Activated naive CD4-positive, alpha-beta T cell treated with anti-CD3 and anti-CD28 coated beads for 36 hours (primary cell): ENCODE measurements at places on chromosomes 1 and 21. TPM values are rescaled to one million over a fixed set of nuclear protein-coding genes. Genes with fewer than 3 reads are reported as not detected.

DNA sequence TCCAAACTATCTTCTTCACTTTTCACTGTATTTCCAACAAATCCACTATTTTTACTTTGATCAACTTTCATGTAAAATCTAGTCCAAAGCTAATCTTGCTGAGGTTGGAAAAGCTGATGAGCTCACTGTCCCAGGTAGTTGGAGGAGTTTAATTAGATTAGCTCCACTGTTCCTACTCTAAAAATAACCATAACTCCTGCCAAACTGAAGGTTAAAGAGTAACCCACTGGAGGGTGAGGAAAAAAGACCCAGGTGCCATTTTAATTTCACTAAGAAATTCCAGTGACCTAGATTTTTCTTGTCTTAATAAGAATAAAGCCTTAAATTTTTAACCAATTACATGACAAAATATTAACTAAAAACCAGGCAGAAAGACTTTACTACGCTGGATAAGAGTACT, 15.3 kb downstream of the DCAF8 start:
- H3K27ac ChIP-seq: no peak overlapping the region
- H3K4me3 ChIP-seq: no peak overlapping the region
- H3K4me1 ChIP-seq: peaks cover 18% of the 10 kb centered on the region
- H3K36me3 ChIP-seq: peaks cover 17% of the 10 kb centered on the region
- DNase-seq: no peak

The GJA9 gene
- total RNA-seq: not detected

DNA sequence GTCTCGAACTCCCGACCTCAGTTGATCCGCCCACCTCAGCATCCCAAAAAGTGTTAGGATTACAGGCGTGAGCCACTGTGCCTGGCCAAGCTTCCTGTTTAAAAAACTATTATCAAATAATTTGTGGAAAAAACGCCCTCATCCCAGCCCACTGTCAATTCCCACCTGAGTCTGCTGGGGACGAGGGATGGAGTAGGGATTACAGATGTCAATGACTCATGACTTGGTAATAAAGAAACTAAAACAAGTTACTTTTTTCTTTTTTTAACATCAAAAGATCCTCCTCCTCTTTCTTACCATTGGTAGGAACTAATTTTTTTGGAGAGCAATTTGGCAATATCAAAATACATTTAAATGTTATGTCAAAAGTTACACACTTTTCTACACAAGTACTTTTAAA, 9.7 kb downstream of the CNN3 start:
- H3K36me3 ChIP-seq: no peaks in the 10 kb centered on the region
- no peak for DNase-seq
- H3K27ac ChIP-seq: no peak overlapping the region
- H3K27me3 ChIP-seq: peaks cover 3% of the 10 kb centered on the region

GRCh38 chr1:83802023-83802422, 196.9 kb downstream of the TTLL7 start:
- H3K27ac ChIP-seq: no peak overlapping the region
- no peak overlapping the region for H3K4me3 ChIP-seq
- no peak for DNase-seq
- H3K36me3 ChIP-seq: no peaks in the 10 kb centered on the region

GRCh38 chr1:56336982-56337381, 242.4 kb downstream of the PLPP3 start:
- no peak overlapping the region for H3K4me3 ChIP-seq
- no peak for DNase-seq
- H3K27me3 ChIP-seq: peaks cover 5% of the 10 kb centered on the region
